ENCODE measurements at places on chromosomes 16 and 17.

DNA sequence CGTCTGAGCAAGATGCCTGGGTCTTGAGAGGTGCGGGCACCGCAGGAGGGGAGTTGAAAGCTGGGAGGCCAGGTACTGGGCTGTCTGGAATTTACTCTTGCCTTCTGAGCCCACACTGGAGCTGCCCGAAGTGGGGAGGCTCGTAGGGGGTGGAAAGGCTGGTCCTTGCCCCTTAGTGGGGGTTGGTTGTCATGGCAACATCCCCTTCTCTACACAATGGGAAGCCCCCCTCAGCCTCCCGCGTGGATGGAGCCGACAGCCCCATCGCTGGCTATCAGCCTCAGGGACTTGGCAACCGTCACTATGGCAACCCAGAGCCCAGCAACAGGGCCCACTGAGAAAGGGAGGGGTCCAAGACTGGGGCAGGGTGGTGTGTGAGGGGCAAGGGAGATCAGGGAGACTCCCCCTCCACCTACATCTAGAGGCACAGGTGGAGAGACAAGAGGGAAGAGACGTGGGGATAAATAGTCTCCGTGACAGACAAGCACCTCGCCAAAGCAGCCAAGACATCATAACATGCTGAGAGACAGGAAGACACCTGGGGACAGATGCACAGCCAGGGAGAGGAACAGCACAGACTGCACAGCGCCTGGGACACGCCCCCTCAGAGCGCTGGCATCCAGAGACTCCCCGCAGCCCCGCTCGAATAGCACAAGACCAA is 5.3 kb upstream of the DNAH2 start:
- no peak for DNase-seq

DNA sequence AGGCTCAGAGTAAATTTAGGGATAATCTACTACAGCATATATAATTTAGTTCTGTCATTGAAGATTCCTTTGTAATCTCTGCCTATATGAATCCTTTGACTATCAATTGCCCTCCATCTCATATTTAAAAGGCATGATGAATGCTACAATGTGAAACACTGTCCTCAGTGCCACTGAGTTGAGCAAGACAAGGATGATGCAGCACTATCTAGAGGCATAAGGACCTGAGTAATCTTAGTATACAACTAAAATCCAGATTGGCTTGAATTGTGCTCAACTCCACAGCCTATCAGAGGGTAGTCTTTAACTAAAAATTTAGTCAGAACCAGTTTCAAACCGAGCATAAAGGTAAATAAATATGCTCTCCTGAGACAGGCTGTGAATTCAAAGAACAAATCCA is 11.6 kb upstream of the STRADA start:
- DNase-seq: no peak

DNA sequence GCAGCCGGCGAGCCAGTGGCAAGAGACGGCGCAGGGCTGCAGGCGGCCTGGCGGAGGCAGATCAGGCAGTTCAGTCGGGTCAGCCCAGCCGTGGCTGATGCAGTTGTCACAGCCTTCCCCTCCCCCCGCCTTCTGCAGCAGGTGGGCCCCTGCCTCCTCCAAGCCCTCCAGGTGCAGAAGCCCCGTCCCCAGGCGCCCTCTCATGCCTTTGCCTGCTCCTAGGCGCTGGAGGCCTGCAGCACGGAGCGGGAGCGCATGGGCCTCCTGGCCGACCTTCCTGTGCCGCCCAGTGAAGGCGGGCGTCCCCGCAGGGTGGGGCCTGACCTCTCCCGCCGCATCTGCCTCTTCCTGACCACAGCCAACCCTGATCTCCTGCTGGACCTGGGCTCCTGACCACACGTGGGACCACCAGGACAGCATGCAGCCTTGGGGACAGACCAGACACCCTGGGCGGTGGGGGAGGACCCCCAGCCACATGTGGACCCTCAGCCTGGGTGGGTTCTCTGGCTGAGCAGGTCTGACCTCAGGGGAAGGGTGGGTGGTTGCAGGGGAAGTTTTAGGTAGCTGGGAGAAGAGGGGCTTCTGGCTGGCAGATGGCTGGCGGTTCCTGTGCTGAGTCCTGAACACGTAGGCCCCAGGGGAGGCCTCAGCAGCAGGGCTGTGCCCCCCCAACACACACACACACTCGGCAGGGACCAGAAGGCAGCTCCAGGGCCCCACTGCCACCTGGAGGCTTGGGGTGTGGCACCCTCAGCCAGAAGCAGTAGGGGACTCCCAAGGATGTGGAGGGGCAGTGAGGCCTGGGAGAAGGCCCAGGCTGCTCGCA is 3.1 kb upstream of the MRPS34 start:
- no peak for DNase-seq

DNA sequence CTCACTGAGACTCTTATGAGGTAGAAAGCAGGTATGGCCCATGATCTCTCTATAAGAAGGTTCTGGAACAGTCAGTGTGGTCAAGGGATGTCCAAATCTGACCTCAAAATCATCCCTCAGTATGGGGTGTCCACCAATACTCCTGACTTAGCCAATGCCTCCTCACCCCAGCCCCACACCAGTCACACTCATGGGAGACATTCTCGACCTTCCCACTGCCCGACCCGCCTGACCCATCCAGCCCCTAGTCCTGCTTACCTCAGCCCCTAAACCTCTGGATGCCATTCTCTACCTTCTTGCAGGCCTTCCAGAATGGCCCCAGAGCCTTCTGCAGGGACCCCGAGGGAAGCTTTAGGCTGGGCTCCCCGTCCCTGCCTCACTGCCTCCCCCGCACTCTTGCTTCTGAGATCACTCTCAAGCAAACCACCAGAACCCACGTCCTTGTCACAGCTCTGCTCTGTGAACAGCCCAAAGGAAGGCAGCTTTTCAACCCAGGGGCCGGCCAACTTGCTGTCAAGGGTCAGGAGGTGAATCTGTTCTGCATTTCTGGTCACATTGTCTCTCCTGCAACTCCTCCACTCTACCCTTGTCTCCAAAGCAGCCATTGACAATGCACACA is 44.9 kb upstream of the RBFOX3 start:
- no peak for DNase-seq
